GM23248 (cell line): ENCODE measurements at places on chromosomes 7 and 10.

DNA sequence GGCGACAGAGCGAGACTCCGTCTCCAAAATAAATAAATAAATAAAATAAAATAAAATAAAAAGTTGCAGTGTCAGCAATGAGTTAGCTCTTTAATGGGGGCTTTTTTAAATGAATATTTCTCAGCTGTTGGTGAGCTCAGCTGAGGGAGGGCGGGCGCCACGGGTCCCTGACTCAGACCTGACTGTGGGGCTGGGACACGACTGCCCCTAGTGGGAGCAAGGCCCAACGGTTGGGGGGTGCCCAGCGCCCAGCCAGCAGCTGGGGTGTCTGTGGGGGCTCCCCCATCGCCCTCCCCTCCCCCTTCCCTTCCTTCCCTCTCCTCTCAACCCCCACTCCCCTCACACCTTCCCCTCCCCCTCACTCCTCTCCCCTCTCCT lies 46.6 kb downstream of the PWWP2B start:
- DNase-seq = peak; percentile 86

GRCh38 chr7:100902638-100903037 lies 7.0 kb upstream of the ACHE start:
- DNase-seq = no peak

DNA sequence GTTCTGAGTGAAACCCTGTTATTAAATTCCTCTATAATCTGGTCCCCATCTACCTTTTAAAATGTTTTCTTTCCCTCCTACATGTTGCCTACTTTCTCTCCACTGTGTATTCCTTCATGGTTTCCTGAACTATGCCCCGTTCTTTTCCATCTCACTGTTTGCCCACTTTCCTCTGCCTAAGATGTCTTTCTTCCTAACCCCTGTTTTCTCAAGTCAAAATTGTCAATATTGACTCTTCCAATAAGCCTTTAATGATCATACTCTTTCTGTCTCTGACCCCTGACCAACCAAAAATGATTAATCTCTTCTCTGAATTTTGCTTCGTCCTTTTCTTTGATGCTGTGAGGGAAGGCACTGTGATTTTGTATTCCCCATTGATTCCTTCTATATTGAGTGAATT lies 30.6 kb upstream of the OIT3 start:
- DNase-seq = no peak

- no peak for DNase-seq
Observed at GRCh38 chr10:120121768-120122167, 229.2 kb downstream of the SEC23IP start.

- no peak for DNase-seq
Observed at GRCh38 chr10:1530871-1531517, 206.3 kb downstream of the ADARB2 start.
